ENCODE measurements at places on chromosomes 12 and 14.

DNA sequence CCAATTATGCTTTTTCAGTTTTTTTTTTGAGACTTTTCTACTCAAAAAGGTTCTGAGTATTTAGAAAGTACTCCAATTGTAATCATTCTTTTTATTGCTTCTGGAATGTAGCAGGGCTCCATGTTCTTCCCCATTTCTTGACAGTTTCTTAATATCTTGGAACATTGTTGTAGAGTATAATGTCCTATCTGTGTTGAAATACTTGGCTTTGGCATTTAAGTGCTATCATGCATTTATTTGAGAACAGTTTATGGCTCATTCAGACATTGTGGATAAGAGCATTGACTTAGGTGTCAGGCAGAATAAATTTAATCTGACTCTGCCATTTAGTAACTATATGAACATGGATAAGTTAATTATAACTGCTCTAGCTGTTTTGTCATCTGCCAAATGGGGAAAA lies 28.3 kb downstream of the ADIPOR2 start:
- DNase-seq, result no peak

DNA sequence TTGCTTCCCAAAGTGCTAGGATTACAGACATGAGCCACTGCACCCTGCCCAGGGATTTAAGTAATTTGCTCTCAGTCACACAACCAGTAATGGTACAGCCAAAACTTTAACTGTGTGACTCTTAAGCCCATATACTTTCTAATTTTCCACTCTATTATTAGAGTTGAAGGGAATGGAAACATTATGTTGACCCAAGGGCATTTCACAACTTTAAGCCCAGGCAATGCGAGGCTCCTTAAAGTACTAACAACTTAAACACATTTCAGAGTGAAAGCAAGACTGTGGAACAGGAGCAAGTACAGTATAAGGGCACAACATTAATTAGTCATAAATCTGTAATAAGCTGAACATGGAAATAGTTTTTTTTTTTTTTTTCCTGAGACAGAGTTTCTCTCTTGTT lies 39.8 kb downstream of the BAZ1A start:
- DNase-seq, result no peak

- no peak for DNase-seq
Measured at GRCh38 chr12:119338593-119339363, 4.2 kb downstream of the CCDC60 start.

DNA sequence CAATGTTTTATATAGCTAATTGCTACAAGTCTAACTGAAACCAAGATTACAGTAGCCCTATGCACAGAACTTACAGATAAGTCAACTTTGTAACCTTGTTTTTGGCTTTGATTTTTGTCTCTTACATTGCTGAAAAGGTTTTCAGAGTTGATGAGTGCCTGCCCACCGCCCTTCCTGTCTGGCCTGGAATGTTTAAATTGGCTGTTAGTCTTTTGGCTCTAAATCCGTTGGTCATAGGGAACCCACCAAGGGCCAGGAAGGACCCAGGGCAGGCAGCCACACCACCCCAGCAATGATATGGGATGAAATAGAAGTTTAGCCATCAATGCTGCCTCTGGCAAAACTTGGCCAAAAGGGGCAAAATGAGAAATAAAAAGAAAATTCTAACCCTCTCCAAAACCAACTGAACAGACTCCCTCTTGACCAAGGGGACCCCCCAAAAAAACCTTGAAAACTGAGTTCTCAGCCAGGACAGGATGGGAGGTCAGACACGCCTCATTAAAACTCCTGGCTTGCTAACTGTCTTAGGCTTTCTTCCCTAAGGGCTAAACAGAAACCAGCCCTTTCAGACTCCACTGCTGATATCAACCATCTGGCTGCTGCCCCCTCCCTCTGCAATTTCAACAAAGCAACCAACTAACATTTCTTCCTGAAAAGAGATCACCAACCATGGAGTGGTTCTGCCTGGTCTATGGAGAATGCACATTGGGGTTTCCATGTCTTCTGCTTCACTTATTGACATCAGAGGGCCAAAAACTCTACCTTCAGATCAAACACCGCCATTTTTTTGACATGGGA lies 242.1 kb upstream of the NOS1 start:
- no peak for DNase-seq

DNA sequence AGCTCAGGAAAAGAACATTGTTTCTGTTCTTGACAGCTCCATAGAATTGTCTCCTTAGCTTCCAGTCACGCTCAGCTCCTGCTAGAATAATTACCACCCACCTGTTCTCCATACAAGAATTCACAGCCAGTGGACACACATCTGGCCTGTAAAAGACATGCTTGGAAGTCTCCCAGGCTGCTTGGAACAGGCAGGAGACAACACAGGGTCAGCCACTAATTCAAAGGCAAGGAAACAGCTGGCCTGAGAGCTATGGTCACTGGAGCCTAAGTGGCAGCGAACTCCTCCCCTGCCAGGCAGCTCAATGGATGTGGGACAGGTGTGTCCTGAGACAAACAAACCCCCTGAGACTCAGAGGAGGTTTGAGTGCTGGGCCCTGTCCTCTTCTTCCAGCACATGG lies 22.9 kb upstream of the LTBP2 start:
- DNase-seq, result no peak

- DNase-seq, result no peak
Measured at GRCh38 chr14:90791486-90791885, 24.7 kb downstream of the TTC7B start.

DNA sequence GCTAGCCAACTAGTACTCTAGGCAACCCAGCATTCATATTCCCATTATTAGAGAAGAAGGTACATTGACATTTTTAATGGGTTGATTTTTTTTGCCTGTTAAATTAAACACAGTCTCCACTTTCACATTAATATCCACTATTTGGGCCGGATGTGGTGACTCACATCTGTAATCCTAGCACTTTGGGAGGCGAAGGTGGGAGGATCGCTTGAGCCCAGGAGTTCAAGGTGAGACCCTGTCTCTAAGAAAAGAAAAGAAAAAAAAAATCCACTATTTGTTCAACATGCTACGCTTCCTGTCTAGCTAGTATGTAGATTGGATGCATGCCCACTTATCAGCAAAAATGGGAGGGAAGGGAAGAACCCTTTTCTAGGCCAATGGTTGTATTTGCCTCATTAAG lies 7.1 kb upstream of the CRADD start:
- DNase-seq, result no peak

DNA sequence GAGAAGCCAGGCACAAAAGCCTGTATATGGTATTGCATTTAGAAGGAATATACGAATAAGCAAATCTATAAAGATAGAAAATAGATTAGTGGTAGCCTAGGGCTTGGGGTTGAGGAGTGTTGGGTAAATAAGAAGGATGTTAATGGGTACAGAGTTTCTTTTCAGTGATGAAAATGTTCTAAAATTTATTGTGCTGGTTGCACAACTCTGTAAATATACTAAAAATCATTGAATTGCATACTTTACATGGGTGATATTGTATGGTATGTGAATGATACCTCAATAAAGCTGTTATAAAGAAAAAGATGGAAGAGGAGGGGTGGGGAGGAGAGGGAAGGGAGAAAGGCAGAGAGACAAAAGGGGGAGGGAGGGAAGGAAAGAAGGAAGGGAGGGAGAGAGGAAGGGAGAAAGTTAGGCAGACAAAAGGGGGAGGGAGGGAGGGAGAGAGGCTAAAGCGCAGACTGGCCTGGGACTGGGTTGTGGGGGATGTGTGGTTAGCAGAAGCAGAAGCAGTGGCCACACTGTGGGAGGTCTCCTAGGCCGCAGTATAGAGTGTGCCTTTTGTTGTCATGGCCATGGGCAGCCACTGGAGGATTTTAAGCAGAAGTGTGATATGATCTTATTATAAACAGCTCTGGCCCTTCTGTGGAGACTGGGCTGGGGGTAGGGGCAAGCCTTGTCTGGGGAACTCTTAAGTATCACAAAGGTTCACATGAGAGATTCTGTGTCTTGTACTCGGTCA lies 73.6 kb upstream of the ELK3 start:
- DNase-seq, result no peak

DNA sequence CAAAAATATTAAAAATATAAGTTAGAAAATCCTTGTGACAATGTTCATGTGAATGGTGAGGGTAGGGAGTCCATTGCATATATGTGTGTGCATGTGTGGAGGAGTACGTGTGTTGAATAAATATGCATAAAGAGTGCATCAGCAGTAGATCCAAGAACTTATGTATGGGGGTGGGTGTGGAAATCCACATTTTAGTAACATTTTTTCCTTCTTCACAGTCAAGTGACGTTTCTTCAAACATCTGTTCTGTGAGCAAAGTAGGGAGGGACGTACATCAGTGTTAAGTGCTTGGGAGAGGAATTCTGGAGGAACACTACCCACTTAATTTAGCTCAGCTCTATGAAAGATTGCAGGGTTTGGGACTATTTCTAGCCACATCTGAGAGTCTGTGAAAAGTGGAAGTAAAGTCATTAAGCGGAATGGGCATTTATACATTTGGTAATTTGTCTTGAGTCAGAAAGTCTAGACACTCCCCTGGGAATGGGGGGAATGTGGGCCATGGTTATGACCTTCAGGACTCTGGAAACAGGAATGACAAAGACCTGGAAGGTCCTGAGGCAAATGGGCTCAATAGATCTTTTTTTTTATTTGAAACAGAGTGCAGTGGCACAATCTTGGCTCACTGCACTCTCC lies 156.4 kb upstream of the PLXNC1 start:
- no peak for DNase-seq

- no peak for DNase-seq
Measured at GRCh38 chr12:97548931-97549330, 86.3 kb downstream of the RMST start.

DNA sequence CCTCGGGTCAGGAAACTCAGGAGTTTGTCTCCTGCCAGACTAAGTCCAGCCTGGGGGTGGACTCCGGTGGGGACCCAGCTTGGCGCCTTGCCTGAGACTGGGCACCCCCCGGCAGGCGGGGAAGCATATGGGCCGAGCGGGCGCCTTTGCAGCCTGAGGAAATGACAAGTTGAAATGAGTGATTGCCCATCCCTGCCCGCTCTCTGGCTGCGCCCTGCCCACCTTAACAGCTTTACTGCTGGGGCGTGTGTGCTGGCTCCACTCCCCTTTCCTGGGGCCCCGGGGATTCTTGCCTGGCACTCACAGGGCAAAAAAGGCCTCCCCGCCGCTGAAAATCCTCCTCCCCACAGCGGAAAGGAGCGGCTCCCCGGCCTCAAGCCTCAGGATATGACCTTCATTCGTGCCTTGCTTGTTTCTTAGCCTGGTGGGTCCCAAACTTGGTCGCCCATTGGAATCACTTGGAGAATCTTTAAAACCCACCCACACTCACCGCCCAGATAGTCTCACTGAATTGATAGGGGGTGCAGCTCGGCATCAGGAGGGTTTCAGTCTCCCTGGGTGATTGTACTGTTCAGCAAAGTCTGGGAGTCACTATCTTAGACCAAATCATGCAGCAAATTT lies 1.5 kb downstream of the RFLNA start:
- no peak for DNase-seq

DNA sequence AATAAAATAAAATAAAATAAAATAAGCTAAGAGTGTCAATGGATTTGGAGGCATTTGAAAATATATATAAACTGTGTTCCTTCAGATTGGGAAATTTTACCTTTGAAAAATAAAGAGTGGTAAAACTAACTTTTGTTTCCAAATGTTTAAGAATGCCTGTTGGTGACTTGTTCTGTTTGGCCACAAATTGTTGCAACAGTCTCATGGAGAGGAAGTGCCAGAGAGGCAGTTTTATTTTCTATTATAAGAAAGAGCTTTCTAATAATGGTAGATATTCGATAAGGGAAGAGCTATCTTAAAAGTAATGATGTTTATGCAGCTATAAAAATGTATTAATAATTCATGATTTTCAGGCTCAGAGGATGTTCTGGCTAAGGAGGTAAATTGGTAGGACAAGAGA lies 68.8 kb upstream of the MDGA2 start:
- no peak for DNase-seq

- DNase-seq, result no peak
Measured at GRCh38 chr12:100830003-100830795, 35.6 kb downstream of the ANO4 start.

- no peak for DNase-seq
Measured at GRCh38 chr12:80708259-80708974, 983 bp downstream of the MYF6 start.

- DNase-seq, result no peak
Measured at GRCh38 chr12:3380200-3381043, 110.6 kb upstream of the PRMT8 start.

DNA sequence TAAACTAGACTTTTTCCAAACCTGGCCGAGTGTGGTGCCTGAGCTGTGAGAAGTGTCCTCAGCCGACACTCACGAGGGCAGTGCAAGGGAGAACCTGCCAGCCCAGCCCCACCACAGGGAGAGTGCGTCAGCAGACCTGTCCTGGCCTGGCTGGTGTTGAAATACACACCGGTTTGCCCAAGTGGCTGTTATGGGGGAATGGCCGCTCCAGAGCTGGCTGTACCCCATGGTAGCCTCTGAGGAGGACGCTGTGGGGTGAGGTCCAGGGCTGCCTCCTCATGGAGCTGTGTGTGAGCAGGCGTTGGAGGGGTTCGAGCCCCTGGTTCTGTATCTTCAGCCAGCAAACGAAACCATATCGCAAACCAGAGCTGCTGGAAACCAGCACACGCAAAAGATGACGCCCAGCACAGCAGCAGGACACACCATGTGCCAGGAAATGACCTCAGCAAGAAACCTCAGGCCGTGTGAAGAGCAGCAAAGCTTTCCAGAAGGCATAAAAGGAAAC lies 9.4 kb downstream of the ANKRD9 start:
- DNase-seq, result no peak

- no peak for DNase-seq
Measured at GRCh38 chr14:63276492-63277342, 42.0 kb downstream of the GPHB5 start.

DNA sequence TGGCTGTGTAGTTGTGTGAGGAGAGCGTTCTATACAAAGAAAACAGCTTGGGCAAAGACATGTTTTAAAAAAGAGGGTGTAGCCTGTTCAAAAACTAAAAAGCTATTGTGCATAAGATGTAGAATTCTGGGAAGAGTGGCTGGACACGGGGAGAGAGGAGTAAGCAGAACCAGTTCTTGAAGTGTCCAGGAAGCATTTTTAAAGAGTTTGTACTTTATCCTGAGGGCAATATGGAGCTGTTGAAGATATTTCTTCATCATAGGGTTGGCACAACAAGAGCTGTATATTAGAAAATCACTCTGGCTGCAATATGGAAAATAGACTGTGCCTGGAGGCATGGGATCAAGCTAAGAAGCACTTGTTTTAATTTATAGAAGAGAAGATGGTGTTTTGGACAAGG lies 458.9 kb upstream of the LMO3 start:
- no peak for DNase-seq

DNA sequence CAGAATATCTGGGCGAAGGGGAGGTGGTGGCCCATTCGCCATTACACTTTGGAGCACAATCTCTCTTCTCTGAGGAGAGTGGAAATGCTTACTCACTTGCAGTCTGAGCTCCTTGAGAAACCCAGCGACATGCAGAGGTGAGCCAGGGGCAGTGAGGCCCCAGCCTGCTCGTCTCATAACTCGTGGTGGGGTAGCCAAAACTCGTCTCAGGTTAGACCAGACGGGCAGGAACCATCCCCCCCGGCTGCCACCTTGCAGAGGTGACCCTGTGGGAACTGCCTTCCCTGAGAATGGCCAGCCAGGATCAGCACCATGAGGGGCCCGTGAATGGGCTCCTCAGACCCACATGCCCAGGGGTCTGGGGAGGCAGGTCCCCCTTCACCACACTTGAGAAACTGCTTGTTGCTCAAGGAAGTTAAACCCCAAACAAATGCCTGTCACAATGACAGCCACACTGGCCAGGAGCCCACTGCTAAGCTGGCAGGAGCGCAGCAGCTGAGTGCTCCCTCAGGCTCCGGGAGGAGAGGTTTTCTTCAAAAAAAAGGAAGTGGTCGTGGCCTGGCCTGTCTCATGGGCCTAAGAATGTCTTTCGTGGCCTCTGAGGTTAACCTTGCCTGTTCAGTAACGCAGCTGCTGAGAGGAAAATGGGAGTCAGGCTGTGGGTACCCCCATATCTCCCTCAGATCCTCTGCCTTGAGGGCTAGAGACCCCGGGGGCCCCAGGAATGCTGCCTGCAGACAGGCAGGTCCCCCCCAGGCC lies 9.2 kb upstream of the ALDH2 start:
- DNase-seq, result no peak
